ENCODE measurements at places on chromosomes 2 and 18. TPM values are rescaled to one million over a fixed set of nuclear protein-coding genes. Genes with fewer than 3 reads are reported as not detected.

Gene HNRNPLL
- total RNA-seq = 122 TPM

Gene DQX1
- total RNA-seq = 1.5 TPM

Gene KIDINS220
- total RNA-seq = 99.2 TPM

DNA sequence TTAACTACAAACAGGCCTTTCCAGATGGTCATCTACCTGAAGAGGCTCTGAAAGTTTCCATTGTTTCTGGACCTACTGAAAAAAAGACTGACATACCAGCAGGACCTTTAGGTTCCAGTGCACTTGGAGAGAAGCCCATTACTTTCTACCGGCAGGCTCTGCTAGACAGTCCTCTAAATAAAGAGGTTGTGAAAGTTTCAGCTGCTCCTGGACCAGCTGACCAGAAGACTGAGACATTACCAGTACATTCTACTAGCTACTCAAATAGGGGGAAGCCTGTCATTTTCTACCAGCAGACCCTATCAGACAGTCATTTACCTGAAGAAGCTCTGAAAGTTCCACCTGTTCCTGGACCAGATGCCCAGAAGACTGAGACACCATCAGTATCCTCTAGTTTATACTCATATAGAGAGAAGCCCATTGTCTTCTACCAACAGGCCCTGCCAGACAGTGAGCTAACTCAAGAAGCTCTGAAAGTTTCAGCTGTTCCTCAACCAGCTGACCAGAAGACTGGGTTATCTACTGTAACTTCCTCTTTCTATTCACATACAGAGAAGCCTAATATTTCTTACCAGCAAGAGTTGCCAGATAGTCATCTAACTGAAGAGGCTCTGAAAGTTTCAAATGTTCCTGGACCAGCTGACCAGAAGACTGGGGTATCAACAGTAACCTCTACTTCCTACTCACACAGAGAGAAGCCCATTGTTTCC is 65.8 kb downstream of the ALMS1 start:
- no peak for DNase-seq

- no peak for DNase-seq
Observed at GRCh38 chr2:121075641-121076497, 209.1 kb downstream of the TFCP2L1 start.

GRCh38 chr2:143796051-143796450 is 666.8 kb downstream of the ARHGAP15 start:
- DNase-seq = no peak

DNA sequence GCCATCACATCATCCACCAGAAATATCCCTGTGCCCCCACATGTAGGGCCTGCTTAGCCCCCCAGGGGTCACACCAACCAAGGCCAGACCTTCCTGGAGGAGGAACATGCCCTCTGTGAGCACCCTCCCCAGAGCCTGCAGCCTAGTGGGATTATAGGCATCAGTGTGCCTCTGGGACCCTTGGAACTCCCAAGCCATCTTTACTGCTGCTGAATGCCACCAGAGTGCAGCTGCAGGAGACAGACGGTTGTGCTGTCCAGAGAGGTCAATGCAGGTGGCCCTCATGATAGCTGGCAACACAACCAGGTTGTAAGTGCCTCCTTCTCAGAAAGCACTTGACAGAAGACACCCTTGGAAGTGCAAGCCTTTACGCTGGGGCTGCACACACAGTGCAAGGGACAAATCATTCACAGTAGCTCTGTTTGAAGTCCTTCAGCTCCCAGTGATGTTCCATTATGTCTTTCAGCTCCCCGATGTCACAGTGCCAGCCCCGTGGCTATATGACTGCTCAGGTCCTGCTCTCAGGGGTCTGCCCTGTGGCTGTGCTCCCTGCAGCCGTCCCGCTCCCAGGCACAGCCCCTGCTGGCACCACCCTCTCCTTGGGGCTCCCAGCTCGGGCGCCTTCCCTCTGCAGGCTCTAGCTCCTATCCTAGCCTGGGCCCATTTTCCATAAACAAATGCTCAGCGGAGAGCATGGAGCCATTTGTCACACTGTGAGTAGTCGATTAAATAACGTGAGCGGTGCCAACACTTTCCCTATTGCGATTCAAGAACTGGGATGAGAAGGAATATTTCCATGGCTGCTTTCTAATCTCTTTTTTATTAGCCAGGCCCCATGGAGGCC is 65.1 kb downstream of the EDAR start:
- DNase-seq = no peak

DNA sequence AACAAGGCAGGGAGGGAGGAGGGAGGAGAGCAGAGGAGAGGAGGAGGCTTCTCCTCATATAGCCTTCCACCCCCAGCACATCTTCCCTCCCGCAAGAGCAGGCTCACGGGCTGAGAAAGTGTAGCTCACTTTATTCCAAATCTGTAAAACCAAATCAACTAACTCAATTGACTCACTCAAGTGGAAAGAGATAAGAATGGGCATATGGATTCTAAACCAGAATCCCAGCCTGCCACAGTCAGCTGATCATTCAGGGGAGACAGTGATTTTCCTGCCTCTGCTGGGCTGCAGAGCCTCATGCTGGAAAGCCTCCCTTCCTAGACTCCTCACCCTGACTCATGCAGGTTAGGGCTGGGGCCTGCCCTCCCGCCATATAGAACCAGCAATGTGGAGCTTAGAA is 4.2 kb upstream of the TWSG1 start:
- no peak for DNase-seq

DNA sequence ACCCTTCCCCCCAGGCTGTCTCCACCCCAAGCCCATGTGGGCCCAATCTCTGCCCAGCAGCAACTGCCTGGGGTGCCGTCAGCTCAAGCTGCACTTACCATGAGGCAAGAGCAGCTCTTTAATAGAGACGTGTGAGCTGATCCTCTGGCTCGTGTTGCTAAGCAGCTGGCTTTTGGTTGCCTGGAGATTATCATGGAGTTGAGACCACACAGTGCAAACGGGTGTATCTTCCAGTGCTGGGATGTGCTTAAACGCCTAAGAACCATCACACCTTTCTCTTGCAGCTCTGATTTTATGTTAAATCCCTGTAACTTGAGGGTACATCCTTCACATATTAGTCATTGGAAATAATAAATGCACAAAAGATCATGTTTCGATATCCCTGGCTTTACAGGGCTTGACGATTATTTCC is 271.1 kb downstream of the PRKCE start:
- no peak for DNase-seq

GRCh38 chr2:181066333-181066732 is 85.9 kb downstream of the UBE2E3 start:
- DNase-seq = no peak

GRCh38 chr2:46770622-46771021 is 145.0 kb downstream of the MCFD2 start:
- no peak for DNase-seq

GRCh38 chr18:11177382-11177781 is 28.0 kb upstream of the PIEZO2 start:
- no peak for DNase-seq

All from progenitor cell of endocrine pancreas (in vitro differentiated cells).